ENCODE measurements at places on chromosomes 12 and 14. TPM values are rescaled to one million over a fixed set of nuclear protein-coding genes. Genes with fewer than 3 reads are reported as not detected.

PMEL gene
- 8.9 TPM for total RNA-seq

MGST1 gene
- 14.0 TPM for total RNA-seq

IKZF4 gene
- 13.9 TPM for total RNA-seq

EIF2S3B gene
- total RNA-seq: 3.9 TPM

DIO3 gene
- 2.4 TPM for total RNA-seq

TMPRSS12 gene
- 8.9 TPM for total RNA-seq

ERO1A gene
- total RNA-seq: 27.7 TPM

HOTAIR gene
- total RNA-seq: 8.6 TPM

GNB3 gene
- total RNA-seq: 5.0 TPM

MYO1A gene
- total RNA-seq: 7.6 TPM

KRT83 gene
- total RNA-seq: 0.39 TPM

STYK1 gene
- total RNA-seq: 0.24 TPM

CLEC2D gene
- total RNA-seq: 36.3 TPM

GLIPR1L1 gene
- total RNA-seq: 9.1 TPM

ZDHHC22 gene
- 3.2 TPM for total RNA-seq

GRCh38 chr14:36652542-36653201, 9.0 kb upstream of the PAX9 start:
- DNase-seq: no peak

- DNase-seq: no peak
Observed at GRCh38 chr14:89371585-89372511, 45.2 kb downstream of the FOXN3 start.

GRCh38 chr12:107417004-107417403, 268.6 kb upstream of the PWP1 start:
- DNase-seq: no peak

DNA sequence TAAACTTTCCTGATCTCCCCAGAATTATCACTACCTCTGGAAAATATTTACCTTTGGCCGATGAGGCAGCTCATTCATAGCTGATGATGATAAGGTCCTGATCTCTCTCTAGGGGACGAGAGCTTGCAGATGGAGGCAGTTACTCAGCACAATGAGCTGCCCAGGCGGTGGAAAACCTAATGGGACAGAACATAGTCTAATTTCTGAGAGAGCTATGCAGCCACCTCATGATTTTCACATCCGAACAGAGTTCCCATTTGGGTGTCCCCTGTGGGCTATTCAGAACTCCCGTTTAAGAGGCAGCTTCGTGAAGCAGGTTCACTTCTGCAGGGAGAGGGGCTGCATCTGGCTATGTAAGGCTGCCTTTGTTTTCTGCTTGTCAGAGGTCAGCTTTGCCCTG, 724.6 kb upstream of the TMEM132C start:
- DNase-seq: no peak

GRCh38 chr12:52777566-52777965, 421 bp upstream of the KRT76 start:
- DNase-seq: no peak

DNA sequence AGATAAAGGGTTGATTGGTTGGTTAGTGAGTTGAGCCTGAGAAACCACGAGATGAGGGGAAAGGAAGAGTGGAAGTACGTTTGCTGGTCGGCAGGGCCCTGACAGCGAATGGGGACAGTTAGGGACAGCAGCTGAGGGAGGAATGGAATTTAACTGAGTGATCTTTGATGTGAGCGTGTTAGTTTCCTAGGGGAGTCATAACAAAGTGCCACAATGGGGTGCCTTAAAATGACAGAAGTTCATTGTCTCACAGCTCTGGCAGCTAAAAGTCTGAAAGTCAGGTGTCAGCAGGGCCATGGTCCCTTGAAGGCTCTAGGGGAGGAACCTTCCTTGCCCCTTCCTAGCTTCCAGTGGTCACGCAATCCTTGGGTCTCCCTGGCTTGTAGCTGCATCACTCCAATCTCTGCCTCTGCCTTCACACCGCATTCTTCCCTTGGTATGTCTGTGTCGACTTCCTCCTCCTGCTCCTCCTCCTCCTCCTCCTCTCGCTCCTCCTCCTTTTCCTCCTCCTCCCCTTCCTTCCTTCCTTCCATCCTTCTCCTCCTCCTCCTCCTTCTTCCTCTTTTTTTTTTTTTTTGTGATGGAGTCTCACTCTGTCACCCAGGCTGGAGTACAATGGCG, 26.0 kb upstream of the RIN3 start:
- peak; percentile 7 for DNase-seq

GRCh38 chr12:107400686-107401447, 284.7 kb upstream of the PWP1 start:
- DNase-seq: no peak

DNA sequence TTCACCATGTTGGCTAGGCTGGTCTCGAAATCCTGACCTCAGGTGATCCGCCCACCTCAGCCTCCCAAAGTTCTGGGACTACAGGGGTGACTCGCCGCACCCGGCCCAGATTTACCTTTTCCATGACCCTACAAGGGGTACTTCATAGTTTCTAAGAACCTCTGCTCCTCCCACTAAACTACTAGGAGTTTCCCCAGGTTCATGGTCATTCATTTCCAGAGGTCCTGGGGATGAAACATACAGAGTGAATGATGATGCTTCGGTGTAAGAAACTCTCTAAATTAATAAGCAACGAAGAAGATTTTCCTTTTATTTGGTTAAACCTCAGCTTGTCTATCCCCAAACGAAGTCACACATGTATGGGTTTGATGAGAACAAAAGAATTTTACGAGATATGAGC, 56.9 kb downstream of the AMN start:
- no peak for DNase-seq

DNA sequence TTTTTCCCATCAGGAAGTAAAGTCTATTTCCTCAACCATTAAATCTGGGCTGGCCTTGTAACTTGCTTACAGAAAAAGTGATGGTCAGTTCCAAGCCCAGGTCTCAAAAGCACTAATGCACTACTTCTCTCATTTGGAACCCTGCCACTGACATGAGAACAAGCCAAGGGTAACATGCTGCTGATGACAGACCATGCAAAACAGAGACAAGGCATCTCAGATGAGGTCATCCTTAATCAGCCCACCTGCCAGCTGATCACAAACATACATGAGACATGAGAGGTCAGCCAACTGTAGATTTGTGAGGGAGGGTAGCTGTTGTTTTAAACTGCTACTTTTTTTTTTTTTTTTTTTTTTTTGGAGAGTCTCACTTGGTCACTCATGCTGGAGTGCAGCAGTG, 16.2 kb downstream of the TWF1 start:
- DNase-seq: no peak

GRCh38 chr14:64089920-64090319, 204.3 kb downstream of the ESR2 start:
- no peak for DNase-seq

- no peak for DNase-seq
Observed at GRCh38 chr14:68599896-68600610, 192.8 kb downstream of the ZFP36L1 start.

DNA sequence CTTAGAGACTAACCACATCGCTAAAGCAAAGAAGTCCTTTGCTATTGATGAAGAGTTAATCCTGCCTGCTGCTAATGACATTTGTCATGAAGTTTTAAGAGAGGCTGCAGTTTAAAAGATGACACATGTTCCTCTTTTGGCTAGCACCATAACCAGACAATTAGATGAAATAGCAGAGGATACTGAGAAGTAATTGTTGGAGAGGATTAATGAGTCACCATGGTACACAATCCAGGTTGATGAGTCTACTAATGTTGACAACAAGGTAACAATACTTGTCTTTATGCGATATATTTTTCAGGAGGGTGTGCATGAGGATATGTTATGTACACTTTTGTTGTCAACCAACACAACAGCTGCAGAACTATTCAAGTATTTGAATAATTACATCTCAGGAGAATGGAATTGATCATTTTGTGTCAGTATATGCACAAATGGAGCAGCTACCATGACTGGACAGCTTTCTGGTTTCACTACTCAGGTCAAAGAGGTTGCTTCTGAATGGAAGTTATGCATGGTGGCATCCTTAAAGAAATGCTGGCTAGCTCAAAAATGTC, 56.7 kb downstream of the LRRIQ1 start:
- no peak for DNase-seq

GRCh38 chr14:67837011-67837624, 17.5 kb downstream of the RAD51B start:
- peak; percentile 45 for DNase-seq

DNA sequence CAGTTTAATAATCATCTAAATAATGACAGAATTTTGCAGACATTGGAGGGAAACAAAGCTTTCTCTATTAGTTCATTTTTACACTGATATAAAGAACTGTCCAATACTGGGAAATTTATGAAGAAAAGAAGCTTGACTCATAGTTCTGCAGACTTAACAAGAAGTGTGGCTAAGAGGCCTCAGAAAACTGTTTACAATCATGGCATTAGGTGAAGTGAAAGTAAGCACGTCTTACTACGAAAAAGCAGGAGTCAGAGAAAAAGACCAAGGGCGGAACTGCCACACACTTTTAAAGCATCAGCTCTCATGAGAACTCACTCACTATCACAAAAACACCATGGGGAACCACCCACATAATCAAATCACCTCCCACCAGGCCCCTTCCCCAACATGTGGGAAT, 804.4 kb downstream of the FLRT2 start:
- DNase-seq: no peak

DNA sequence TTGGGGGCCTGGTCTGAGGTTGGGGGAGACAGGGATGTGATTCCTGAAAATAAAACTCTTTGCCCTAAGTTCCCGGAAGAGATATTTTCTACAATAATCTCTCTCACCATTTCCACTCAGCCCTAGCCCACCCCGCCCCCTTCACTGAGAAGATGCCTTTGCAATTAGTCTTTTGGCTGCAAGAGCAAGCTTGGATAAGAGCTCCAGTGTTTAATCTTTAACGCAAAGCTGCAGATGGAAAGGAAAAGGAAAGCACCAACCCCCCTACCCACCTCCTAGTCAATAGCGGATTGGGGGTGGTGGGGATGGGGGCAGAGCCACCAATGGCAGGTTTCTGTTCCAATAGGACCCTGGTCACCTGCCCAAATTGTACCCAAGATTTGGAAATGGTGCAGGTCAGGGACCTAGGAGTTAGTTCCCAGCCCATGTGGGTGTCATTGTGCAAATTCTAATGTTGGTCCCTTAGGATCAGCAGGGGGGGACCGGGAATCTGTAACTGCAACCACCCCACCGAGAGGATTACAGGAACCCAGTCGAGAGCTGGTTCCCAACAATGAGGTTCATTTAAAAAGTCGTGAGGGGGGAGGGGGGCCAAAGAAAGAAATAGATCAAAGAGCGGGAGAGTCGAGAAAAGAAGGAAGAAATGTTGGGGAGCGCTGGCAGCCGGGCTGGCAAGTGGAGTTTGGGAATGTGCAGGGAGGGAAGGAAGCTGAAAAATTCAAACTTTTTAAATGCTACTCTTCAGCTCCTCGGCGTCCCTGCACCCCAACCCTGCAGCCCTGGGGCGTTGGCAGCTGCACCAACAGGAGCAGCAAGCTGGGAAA, 1.6 kb downstream of the ZFP36L1 start:
- peak; percentile 28 for DNase-seq

DNA sequence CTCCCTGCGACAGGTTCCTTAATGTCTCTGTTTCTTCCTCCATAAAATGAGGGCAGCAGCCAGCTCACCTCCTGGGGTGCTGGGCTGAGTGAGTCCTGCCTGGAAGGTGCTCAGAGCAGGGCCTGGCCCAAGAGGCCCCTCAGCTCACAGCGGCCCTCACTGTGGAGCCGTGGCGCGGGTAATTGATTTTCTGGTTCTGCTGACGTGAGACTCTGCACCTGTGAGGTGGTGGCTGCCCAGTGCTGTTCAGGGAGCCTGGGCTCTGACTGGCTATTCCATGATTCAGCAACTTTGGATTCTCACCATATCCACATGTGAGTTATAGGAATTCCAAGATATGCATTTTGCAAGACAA, 266.6 kb downstream of the ADGRD1 start:
- no peak for DNase-seq

- no peak for DNase-seq
Observed at GRCh38 chr12:122868471-122869177, 27.3 kb downstream of the VPS37B start.

DNA sequence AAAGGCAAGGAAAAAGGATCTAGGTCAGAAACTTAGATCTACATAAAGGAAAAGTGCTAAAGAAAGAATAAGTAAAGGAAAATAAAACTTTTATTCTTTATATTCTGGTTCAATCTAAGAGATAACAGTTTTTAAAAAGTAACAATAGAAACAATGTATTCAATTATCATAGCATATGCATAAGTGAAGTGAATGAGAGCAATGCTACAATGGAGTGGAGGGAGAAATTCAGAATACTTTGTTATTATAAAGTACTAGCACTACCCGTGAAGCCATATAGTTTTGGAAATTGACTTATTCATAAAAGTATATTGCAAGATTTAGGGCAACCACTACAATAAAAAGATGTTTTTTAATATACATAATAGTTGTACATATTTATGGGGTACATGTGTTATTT, 586.0 kb upstream of the MDGA2 start:
- DNase-seq: no peak

DNA sequence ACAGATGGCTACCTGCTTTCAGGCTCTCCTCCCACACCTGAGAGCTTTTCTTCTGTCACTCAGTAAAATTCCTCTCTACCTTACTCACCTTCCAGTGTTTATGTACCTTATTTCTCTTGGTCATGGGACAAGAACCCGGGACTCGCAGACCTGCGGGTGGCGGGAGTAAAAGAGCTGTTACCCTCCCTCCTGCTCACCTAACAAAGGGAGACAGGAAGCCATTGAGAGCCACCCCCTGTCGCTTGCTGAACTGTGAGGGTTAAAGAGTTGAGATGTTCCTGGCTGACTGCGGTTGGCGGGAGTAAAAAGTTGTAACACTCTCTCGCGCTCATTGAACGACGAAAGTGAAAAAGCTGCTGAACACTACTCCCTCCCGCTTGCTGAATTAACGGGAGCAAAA, 1935.1 kb upstream of the FLRT2 start:
- no peak for DNase-seq

GRCh38 chr12:126424696-126425095, 1359.5 kb downstream of the AACS start:
- no peak for DNase-seq

DNA sequence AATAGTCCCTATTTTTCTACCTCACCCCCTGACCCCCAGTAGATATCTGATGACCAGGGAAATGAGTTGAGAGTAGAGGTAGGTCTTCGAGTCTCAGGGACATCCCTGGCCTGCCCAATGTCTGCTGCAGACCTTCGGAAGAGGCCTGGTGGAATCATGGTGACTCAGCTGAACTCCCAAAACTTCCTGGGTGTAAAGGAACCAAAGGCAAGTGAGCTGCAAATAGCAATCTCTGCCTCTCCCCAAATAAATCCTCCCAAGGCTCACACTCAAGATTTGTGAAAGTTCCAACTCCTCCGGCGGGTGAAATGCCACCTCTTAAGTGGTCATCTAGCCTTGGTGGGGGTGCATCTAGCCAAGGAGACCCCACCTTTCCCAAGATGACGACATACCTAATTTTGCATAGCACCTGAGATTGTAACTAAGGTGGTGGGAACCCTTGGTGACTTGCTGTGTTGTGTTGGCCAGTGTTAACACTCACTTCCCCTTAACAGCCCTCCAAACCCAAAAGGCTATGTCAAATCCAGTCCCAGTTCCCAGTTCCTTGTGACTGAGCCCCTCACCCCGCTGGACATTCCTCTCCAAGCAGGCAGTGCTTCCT, 6.3 kb downstream of the ZFP36L1 start:
- peak; percentile 19 for DNase-seq

GRCh38 chr12:92199819-92200576, 54.4 kb upstream of the BTG1 start:
- DNase-seq: no peak

All from testis (tissue), 5 donors.